ENCODE measurements at places on chromosomes 2 and 18.
A peak's percentile ranks its signal among the peaks of the same experiment; 100 is the strongest.

DNA sequence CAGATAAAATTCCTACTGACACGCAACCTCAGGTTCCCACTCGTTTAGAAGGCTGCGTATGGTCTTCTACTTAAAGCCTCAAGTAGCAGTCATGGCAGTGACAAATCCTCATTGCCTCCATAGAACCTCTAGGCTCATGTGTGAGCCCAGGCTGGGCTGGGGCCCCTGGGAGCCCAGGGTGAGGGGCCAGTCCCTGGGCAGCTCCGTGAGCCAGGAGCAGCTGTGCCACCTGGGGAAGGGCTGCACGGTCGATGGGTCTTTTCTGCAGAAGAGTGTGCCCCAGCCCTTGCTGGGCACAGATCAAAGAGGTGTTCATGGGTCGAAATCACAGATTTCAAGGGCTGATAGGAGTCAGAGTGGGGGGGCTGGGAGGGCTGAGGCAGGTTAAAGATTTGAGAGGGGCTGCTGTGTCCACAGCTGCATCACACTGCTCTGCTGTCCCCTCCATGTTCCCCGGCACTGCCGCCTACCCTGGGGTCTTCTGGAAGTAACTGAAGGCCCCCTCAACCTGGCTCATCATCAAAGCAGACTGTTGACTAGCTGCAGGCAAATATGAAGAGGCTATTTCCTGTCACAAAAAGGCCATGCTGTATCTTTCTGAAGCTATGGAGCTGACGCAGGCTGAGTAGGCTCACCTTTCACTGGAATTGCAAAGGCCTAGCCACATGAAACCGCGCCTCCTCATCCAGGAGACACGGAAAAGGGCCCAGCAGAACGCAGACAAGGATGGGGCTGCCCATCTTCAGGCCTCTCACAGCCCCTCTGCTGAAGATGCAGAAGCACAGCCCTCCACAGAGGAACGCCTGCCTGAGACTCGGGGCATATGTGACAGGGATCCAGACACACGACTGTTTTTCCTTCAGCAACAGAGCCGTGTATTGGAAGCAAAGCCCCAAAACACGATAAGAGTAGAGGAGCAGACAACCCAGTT, 35.7 kb upstream of the ALPP start:
- DNase-seq, result no peak

DNA sequence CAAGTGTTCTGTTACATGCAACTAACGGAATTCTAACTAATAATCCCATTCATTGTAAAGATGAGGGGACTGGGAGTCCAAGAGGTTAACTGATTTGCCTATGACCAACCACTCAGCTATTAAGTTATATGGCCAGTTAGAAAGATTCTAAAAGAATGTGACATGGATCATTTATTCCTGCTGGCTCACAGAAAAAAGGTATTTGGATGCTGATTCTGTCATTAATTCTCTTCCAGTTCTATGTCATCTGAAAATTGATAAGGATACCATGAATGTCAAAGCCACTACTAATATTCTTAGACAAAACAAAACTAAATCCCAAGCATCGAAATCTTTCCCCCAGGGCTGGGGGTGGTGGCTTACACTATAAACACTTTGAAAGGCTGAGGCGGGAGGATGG, 41.2 kb upstream of the GORASP2 start:
- no peak for DNase-seq

GRCh38 chr2:26650713-26651469, 9.7 kb upstream of the CIB4 start:
- no peak for DNase-seq

GRCh38 chr2:11396021-11396420, 51.6 kb upstream of the ROCK2 start:
- no peak for DNase-seq

GRCh38 chr18:13451213-13451540, 232.6 kb downstream of the LDLRAD4 start:
- DNase-seq, result no peak

- DNase-seq, result no peak
Observed at GRCh38 chr2:52112141-52112540, 1080.2 kb upstream of the NRXN1 start.

DNA sequence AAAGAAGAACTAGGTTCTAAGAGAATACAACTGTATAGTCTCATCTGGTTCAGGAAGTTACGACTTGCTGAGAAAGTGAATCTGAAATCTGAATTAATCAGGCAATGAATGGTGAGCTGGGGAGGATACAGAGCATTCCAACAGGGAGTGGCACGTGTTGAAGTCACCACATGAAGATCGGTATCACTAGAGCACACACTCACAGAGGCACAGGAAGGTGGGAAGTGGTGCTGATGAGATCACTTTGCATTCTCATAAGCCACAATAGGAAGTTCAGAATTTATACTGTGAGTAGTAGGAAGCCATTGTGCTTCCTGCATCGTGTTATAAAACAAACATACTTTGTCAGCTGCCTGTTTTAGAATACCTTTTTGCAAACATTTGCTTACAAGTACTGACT, 615.0 kb upstream of the DDX18 start:
- no peak for DNase-seq

GRCh38 chr2:18898271-18898670, 308.9 kb upstream of the NT5C1B start:
- no peak for DNase-seq

DNA sequence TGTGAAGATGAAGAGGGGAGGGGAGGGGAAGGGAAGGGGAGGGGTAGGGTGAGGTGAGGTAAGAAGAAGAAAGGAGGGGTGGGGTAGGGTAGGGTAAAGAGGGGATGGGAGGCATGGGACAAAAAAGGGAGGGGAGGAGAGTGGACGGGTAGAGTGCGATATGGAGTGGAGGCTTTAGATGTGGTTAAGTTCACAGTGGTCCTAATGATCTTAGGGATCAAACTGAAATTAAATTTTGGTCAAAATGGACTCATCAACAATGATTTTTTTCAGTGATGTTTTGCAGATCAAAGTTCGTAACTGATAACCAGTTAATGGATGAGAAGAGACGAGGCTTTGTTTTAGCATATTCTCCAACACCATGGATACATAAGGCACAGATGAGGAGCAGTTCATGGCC, 513.9 kb upstream of the ACVR2A start:
- no peak for DNase-seq

DNA sequence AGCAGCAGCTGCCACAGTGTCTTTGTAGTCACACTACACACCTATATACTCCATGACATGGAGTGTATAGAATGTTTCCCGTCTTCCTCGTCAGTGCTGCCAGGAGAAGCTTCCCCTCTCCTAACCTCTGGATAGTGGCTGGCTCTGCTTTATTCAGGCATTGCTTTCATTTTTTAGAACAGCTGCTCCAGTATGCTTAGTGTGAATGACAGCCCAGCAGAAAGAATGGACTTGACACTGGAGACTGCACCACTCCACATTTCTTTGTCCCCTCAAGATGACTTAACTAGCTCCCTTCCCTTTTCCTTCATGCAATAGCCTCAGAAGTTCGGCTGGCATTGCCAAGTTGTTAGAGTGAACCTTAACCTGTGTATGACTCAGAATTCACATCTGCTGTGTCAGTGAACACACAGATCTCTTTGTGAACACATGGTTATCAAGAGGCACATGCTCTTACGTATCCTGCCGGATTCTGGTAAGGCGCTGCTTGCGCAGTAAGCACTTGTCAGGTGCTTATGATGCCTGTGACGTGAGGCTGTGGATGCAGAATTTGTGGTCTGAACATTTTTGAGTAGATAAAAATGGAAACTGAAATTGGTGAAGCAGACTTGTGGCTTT, 73.9 kb downstream of the NEDD4L start:
- DNase-seq, result no peak

DNA sequence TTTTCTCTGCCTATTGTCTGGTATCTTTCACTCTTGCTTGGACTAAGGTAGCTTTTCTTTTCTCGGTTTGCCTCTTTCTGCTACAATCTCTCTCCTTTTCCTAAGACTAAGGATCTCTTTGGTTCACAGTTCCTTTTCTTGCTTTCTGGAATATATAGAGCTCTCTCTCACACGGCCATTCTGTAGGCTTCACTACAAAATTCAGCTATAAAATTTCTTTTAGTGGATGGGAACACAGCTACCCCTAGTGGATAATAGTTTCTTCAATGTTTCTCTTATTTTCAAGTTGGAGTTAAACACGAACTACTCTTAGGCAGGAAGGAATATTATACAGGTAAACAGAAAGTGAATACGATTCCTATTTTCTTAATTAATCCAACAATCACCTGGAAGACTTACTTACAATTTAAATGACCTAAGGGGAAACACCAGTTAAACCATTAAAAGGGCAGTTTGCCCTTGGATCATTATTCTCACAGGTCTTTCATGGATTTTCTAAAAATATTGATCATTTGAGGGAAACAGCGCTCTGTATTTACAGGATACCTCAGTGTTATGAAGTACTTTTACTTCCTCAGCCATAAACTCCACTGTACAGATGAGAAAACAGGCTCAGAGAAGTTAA, 140.5 kb downstream of the LRP2 start:
- DNase-seq, result peak; percentile 9

DNA sequence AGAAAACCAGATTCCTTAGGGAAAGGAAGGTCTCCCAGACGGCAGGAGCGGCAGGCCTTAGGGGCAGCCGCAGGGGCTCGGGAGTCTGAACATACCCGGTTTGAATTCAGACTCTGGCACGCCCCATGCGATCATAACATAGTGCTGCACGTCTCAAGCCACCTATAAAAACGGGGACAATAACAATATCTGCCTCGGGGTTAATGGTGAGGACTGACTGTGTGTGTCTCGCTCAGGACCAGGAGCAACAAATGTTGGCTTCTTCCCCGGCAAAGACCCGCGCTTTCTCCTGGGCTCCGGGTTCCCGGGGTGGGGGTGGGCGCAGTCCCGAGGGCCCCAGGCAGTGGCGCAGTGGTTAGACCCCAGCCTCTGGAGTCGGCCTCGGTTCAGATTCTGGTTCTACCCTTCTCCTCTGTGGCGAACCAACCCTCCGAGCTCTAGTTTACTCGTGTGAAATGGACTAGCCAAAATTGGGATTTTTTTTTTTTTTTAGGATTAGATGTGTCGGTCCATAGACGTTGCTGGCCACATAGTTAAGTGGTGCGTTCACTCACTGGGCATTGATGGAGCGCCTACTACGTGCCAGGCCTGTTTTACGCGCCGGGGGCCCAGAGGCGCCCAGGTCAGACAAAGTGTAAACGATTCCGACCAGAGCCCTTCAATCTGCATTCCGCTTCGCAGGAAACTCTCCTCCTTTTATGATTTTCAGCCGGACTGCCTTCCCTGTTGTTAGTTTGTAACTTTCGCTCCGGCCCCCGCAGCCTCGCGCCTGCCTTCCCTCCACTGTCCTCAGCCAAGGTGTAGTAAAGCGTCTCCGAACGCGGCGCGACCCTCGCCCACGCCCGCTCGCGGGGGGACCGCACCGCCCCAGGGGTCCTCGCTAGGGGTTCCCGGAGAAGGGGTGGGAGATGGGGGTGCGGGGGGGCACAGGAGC, 820 bp upstream of the SH3BP4 start:
- DNase-seq, result no peak

GRCh38 chr2:206783718-206784117, 18.3 kb downstream of the FASTKD2 start:
- no peak for DNase-seq

DNA sequence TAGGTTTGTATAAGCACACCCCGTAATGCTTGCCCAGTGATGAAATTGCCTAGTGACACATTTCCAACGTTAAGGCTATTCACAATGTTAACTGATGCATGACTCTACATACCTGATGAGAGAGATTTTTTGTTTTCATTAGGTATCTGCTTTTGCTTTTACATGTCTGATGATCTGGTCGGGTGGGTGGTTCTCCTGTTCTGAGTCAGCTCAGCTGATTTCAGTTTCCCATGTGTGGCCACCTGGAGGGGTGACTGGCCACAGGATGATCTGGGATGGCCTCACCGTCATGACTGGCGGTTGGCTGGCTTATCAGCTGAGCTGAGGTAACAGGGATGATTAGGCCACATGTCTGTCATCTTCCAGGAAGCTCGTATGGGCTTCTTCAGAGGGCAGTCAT, 33.8 kb upstream of the ACYP2 start:
- no peak for DNase-seq

- DNase-seq, result no peak
Observed at GRCh38 chr2:172927641-172928357, 147.8 kb upstream of the MAP3K20 start.

DNA sequence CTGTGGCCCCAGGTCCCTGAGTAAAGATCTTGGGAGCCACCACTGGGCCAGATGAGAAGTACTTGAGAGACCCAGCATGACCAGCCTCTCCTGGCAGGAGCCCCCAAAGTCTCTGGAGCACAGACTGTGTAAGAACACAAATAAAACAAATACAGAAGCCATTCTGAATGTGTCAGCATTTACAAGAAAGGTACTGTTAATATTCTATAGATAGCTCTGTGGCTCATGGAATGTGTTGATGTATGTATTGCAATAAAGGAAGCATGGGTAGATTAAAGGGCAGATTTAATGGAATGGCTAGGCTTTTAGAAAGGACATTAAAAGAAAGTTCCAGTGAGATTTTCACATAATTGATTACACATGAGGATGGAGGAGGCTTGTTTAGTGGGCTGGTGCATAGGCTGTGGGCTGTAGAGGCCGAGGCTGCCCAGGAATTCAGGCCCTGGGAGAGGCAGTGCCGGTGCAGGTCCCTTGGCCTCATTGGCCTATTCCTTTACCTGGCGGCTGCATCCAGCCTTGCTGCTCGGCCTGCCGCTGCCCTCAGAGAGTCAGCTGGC, 127.7 kb upstream of the DLX2 start:
- DNase-seq, result no peak

- DNase-seq, result no peak
Observed at GRCh38 chr2:128416109-128416785, 97.6 kb upstream of the HS6ST1 start.

DNA sequence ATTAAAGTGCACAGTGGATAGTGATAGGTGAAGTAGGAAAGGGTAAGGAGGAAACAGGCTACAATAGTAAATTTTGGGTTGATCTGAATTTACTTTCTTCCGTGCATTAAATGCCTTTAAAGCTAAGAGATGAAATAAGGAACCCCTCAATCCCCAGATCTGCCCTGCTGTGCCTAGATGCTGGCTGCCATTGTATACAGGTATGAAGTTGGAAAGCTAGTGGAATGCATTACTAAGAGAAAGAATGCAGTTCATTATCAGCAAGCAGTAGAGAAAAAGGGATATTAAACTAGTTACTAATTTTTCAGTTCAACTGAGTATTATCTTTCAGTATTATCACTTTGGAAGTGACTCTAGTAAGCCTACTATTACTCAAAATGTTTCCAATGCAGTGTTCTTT, 93.3 kb downstream of the WDPCP start:
- DNase-seq, result no peak

Measured in NCI-H1105 (cell line).